ENCODE measurements at places on chromosomes 1 and 21.

- no peak for DNase-seq
Measured at GRCh38 chr21:16402752-16403151, 673.0 kb downstream of the USP25 start.

GRCh38 chr1:79090985-79091384, 84.5 kb upstream of the ADGRL4 start:
- no peak for DNase-seq

DNA sequence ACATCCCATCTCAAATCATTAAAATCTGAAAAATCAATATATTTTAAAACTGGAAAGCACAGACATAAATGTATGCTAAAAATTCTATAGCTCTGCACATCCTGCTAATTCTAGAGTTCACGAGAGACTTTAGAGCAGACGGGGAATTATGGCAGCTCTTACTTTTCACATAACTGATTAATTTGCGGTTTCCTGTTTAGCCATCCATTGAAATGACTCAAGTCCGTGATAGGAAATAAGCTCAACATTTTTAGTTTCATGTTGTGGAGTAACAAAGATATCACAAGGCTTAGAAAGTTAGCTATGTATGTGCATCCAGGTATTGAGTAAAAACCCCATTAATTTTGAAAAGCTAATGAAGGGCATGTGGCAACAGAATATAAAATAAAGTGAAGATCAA, 123.2 kb downstream of the SMYD2 start:
- no peak for DNase-seq

DNA sequence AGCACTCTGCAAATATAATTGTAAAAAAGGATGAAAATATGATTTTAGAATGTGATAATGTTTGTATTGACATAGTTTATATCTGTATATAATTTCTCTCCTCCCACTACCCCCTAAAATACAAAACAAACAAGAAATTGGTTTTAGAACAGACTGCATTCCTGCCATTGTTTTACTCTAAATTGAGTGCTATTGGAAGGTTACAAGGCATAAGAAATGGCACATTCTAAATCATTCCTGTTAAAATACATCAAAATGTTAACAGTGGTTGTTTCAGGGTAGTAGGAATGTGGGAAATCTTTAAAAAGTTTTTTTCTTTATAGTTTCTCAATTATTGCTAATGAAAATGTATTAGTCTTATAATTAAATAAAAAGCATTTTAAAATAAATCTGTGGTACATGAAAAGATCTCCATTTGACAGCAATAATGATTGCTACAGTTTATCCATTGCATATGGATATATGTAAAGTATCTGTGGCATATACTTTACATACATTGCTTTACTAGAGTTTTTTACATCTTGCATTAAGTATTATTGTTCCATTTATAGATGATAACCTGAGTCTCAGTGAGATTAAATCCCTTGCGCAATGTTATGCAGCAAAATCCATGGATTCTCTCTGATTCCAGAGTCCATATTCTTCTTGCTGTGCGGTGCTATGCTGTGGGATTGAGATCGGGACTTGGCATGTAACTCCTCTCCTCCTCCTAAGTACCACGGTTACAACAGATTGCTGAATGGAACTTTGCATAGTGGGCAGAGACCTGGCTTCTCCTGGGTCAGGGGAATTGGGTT, 319.8 kb downstream of the LMO4 start:
- DNase-seq, result no peak

DNA sequence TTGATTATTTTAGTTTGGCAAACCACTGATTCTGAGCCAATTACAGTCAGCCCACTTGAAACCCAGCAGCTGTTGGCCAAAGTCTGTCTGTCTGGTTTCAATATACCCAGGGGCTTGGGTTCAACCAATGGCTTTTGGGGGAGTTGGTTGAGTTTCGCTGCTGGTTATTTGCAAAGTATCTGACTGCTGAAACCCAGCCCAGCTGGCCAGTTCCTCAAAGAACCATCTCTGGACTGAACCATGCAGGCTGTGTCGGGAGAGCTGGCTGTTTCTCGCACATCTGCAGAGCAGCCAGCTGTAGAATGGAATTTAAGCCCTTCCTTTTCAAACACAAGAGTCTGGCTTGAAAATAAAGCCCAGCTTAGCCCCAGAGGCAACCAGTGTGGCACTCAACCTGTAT, 66.0 kb upstream of the PAX7 start:
- DNase-seq, result no peak

DNA sequence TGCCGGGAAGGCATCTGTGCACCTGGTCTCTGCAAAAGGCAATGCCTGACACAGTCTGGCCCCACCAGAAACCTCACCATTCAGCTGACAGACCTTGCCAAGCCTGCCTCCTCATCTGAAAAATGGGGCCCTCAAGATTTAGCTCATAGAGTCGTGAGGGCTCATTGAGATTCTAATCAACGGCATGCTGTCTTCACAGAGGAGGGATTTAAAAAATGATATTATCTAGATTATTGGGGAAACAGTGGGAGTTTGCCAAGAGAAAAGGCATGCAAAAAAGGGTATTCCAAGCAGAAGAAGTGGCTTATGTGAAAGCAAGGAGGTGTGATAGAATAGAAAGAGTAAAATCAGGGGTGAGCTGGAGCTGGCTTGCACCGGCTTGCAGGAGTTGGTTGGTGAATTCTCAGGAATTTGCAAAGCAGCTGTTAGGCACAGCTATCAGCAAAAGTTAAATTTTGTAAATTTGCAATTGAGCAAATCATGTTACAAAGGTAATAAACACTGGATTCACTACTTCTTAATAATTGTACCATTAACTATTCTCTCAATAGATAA, 91.7 kb upstream of the WNT4 start:
- DNase-seq, result no peak

- DNase-seq, result no peak
Measured at GRCh38 chr1:230517326-230517725, 91.2 kb upstream of the PGBD5 start.

DNA sequence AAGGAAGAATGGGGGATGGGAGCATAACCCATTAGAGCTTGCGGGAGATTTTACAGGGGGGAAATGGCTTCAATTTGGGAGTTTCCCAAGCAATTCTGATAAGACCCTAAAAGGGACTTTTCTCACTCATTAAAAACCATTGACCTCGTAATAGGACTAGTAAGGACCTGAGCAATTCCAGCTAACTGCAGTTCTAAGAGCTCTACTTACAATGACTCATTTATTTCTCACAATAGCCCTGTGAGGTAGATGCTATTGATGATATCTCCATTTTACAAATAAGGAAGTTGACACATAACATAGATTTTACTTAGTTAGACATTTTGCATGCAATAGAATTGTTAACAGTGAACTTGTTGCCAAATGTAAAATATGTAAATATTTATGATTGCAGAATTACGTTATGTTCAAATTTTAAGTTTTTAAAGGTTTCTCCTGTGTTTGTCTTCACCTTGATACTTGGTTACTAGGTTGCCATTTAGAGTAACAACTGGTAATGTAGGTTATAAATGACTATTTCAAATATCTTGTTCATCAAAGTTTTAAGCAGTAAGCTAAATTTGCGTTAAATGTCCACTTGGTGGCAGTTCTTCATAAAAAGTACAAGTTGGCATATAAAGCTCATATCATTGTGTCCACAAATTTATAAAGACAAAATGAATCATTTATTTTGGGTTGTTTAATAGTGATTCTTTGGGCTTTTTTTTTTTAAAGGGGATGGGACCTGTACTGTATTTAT, 182.0 kb downstream of the PLA2G4A start:
- DNase-seq, result no peak

DNA sequence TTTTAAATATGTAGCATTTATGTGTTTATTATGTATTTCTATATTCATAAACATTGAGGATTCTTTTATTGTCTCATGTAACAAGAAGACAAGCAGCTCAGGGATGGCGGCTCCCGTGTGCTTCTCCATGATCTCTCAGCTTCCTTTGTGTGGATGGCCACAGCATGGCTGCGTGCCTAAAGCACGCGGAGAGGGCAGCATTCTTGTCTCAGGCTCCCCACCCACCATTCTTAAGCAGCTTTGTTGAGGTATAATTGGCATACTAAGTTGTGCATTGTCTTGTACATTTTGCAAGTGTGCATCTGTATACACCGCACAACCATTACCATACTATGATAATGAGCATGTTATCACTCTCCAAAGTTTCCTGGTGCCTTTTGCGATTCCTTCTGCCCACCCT, 81.6 kb downstream of the CAMTA1 start:
- no peak for DNase-seq

GRCh38 chr1:212514056-212514614, 81.4 kb downstream of the NENF start:
- DNase-seq, result peak; percentile 39

- peak; percentile 37 for DNase-seq
Measured at GRCh38 chr1:228691926-228692325, 43.4 kb upstream of the RHOU start.

DNA sequence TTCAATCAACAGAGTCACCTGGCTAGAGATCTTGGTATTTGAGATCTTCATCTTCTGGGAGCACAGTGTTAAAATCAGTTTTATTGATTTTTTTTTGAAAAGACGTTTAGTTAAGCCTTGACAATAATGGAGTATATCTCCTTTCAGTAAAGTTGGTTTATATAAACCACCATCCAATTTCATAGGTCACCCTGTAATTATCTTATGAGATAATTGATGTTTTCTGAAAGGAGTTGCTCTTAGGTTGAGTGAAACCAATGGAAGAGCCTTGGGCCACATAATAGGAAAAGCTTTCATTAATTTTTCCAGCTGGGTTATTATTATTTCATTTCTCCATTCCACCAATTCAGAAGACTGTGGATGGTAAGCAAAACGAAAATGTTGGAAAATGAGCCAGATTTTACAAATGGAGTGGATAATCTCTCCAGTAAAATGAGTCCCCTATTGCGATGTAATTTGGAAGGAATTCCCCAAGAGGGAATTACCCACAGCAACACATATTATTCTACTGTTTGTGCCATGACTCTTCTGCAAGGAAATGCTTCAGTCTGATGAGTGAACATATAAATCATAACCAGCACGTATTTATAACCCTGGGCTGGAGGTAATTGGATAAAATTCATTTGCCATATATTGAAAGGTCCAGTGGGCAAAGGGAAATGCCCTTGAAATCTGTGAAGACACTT, 46.2 kb upstream of the TINAGL1 start:
- DNase-seq, result no peak

DNA sequence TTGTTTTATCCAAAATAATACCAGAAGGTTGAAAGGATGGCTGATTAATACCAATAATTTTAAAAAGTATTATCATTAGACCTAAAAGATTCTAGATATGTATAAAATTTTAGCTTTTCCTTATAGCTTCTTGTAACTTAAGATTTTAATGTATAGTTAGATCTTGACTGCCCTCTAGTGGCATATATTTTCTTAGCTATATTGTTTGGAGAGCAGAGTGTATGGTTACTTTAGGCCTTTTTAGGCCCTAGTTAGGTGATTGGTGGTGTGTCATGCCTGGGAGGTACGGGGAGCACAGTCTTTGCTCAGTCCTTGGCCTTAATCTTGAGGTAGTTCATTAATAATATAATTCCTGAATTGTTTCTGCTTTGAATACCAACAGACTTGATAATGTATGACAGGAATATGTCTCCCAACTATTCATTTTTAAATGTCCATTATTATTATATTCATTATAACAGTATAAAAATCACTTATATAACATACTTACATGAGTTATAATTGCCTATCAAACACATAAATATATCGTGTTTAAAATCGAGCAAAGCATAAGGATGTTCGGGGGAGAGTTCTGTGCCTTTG, 328.4 kb downstream of the ZP4 start:
- DNase-seq, result no peak

- DNase-seq, result no peak
Measured at GRCh38 chr1:232142403-232143314, 487.3 kb downstream of the SIPA1L2 start.

DNA sequence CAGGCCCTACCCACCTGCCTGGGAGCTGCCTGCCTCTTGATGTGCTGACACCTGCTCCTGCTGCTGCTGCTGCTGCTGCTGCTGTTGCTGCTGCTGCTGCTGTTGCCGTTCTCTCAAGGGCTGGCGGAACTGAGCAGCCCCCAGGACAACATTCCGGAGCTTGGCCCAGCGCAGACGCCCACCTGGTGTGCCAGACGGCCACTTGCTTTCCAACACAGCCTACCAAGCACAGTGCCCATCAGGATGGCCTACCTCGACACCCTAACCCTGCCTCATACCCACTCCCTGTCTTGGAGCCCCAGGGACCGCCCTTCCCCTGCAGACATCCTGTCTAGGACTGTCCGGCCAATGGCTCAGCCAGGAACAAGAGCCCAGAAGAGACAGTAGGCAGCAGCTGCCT, 11.8 kb downstream of the DENND4B start:
- no peak for DNase-seq

GRCh38 chr1:37995751-37996345, 6.0 kb upstream of the SF3A3 start:
- peak; percentile 22 for DNase-seq

DNA sequence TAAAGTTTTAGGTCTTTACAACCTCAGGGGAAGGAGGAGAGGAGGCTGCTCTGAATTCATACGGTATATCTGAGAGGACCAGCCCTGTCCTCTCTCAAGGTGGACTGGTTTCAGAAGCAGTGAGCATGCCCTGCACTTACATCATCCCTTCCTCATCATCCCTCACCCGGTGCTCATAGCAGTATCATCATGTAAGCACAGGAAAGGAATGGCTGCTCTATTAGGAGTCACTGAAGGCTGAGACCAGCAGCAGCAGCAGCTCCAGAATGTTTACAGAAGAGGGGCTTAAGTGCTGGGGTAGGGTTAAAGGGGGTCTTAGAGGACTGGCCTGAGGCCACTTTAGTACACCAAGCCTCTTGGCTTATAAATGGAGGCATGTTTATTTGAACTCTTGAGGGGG, 185.9 kb downstream of the AK5 start:
- no peak for DNase-seq

- no peak for DNase-seq
Measured at GRCh38 chr21:43880111-43880985, 15.3 kb downstream of the AGPAT3 start.

- peak; percentile 49 for DNase-seq
Measured at GRCh38 chr1:31617916-31618746, 642 bp downstream of the HCRTR1 start.

GRCh38 chr1:1165485-1165884, 8.2 kb upstream of the TTLL10 start:
- no peak for DNase-seq

DNA sequence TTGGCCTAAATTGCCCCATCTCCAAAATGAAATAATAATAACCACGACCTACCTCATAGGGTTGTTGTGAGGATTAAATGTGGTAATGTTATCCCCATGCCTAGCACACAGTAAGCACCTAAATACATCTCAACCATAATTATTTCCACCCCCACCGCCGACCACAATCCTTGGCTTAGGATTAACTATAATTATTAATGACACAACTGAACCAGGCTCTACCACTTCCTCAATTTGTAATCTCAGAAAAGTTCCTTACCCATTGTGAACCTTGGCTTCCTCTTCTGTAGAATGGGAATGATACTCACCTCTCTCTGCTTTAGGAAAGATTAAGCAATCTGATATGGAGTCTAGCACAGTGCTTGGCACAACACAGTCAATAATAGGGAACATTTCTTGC, 44.3 kb upstream of the TACSTD2 start:
- no peak for DNase-seq

DNA sequence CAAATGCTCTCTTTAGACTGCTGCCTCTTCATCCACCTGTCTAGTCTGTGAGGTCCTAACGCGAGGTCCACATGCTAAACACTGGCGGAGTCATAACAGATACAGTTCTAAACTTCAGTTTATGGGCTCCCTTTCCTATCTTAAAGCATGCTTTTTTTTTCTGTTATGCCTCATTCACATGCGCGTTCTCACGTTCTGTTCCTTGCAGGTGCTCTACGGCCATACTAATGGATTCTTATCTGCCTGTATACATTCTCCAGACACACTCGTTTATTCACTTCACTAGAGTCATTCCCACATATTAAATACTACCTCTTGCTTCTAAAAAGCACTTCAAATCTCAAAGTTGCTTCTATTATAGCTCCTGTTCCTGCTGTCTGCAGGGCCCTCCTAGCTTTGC, 38.7 kb downstream of the PHC2 start:
- DNase-seq, result no peak
